ENCODE measurements at places on chromosomes 1 and 21.

DNA sequence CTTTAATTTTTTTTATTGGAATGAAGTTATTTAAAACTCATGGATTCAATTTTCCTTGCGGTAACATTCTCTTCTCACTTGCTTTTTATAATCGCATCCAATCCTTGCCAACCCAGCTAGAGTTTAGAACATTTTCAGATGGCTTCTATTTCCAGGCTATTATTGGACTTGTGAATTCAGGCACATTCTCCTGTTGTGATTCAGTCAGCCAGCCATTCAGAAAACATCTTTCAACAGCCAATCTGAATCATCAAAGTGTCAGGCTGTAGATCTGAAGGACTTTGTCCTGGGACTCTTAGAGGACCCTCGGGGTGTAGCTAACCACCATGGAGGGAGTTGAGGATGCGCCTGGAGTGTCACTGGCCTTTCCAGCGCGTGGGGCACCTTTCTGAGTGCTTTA lies 92.4 kb downstream of the PRDM2 start:
- no peak for DNase-seq

- no peak for DNase-seq
Observed at GRCh38 chr21:43921979-43922945, 57.2 kb downstream of the AGPAT3 start.

GRCh38 chr1:236041631-236042618 lies 23.0 kb downstream of the NID1 start:
- DNase-seq: no peak

DNA sequence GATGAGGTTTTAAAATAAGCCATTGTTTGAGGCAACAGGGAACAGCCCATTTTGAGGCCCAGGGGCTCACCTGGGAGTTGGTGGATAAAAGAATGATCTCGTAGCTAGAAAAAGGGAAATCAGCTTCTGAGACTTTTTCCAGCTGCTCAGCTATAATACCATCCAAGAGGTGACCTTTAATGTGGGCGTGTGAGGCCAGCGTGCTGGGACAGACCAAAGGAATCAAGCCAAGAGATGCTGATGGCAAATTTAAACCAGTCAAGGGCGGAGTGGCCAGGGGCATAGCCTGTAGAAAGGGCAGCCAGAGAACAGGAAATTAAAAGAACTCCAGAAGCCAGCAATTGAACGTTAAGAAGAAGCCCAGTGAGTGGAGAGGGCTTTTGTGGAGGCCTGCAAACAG lies 132.6 kb downstream of the IER5 start:
- no peak for DNase-seq

DNA sequence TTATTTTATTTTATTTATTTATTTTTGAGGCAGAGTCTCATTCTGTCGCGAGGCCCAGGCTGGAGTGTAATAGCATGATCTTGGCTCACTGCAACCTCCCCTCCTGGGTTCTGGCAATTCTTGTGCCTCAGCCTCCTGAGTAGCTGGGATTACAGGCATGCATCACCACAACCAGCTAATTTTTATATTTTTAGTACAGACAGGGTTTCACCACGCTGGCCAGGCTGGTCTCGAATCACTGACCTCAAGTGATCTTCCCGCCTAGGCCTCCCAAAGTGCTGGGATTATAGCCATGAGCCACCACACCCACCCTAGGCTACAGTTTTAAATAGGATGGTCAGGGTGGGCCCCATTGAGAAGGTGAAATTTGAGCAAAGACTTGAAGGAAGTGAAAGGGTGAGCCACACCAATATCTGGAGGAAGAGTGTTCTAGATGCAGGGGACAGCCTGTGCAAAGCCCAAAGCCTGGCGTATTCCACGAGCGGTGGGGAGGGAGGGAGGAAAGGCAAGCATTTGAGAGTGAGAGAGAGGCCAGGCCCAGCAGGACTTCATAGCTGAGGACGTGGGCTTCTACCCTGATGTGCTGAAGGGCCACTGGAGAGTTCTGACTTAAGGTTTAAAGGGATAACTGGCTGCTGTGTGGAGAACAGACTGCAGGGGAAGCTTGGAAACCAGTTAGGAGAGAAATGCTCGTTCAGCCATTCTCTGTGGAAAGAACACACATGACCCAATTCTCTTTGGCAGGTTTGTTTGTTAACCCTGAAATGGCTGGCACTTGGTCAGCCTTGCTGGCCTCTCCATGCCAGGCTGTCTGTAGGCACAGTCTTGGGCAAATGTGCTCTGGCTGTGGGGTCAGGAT lies 62.6 kb upstream of the FAM20B start:
- DNase-seq: no peak

DNA sequence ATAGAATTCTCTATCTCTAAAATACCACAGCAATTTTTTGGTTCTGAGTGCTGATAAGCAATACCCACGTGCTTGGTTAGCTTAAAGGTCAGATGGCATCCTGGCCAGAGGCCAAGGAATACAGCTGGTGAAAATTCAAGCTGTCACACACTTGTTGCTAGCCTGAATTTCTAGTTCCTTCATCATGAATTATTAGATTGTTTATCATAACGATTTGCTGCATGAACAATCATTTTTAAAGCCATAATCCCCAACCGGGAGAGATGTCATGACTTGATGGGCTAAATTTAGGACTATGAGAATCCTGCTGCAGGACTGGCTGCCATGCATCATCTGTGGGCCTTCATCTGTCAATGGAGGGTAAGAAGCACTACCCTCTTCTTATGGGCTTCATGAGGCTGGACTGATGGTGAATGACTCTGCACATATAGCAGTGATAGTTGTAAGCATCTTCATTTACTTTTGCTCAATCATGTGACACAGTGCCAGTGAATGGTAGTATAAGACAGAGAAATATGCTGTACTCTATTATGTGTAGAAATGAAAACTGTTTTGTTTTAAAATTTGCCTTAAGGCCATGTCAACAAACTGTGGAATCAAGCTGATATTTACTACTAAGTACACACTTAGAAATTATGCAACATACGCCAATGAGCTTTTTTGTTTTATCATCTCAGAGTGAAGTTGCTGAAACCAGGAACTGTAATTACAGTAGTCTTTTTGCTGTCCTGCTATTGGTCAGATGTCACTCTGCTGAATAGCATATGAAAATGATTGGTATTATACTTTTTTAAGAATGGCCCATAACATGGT lies 80.5 kb upstream of the RALGPS2 start:
- no peak for DNase-seq

- no peak for DNase-seq
Observed at GRCh38 chr1:89837036-89837481, 16.2 kb downstream of the LRRC8D start.
